ENCODE measurements at places on chromosomes 4 and X.

- DNase-seq: no peak
These were observed 41.6 kb upstream of the UGT2B7 start for GRCh38 chr4:69054578-69055200.

GRCh38 chr4:541271-541670 lies 34.8 kb downstream of the TMEM271 start:
- DNase-seq: no peak

DNA sequence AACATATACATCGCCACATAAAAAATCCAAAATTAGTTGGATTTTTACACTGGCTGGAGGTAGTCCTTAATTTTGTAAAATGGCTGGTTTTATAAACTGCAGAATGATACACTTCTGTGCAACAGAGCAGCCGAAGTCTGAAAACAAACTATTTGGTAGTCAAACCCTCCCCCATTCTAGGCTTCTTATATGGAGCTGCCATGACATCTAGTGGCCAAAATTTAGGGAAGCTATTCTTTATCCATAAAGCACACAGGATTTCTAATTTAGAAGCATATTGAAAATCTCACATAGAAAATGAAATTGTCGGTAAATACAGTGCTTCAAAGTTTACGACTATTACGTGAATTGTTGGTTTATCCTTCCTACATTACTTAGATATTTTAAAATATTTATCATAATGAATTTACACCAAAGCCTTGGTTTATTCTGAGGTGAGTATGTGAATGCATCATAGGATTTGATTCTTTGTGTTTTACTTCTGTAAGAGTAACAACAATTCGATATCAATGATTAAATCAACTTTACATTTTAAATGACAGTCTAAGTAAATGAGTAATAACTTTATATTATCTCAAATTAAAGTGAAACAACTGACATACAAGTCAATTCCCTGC lies 113.4 kb upstream of the FAM241A start:
- DNase-seq: no peak

DNA sequence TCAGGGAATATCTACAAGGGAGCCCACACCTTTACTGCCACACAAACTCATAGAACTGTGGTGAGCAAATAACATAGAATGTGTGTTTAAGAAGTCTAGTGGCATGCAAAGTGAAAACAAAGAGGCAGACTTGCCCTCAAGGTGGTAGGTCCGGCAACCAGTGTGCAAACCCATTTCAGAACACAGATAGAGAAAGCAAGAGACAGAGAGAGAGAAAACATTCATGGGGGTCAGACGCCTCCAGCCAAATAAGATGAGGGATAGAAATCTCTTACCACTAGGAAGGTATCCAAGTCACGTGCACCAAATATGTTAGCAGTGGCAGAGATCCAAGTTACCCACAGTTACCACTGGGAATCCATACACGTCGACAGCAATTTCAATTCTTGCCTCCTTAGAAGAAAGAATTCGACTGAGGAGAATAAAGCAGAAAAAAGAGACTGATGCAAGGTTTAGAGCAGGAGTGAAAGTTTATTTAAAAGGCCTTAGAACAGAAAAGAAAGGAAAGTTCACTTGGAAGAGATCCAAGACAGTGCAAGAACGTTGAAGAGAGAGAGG lies 252.8 kb downstream of the NAP1L3 start:
- no peak for DNase-seq

GRCh38 chr4:127250577-127250976 lies 382.2 kb upstream of the INTU start:
- DNase-seq: no peak

- DNase-seq: no peak
These were observed 27.2 kb upstream of the WFS1 start for GRCh38 chr4:6242271-6243029.

DNA sequence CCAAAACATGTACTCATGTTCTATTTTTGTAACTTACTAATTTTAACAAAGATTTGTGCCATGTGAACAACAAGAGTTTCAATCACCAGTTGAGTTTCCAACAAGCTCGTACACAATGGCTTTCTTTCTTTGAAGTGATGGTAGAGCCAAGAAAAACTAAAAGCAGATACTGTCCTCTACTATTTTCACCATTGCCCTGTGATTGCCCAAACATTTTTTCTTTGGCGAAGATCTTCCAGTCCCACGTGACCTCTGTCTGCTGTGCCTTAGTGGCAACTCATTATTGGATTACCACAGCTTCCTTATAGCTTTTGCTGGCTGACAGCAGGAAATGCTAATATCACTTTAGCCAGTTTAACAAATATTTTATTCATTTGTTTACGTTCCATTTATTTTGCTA lies 1147.1 kb downstream of the STIM2 start:
- no peak for DNase-seq

GRCh38 chrX:104567506-104567905 lies 1.5 kb downstream of the IL1RAPL2 start:
- no peak for DNase-seq

DNA sequence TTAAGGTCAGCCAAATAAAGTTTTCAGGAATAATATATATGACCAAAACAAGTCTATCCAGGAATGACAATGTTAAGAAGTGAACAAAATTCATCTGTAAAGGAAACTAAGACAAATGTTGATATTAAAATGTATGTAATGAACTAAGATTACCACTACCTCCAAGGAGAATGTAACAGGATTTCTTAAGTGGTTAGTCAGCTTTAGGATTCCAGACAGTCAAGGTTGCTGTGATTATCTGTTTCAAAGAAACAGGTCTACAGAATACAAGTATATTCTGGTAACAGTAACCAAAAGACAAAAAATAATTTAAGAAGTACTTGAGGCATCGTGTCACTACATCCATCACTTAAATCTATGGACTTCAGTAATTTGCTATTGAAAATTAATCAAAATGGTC lies 172.8 kb downstream of the SCFD2 start:
- no peak for DNase-seq

GRCh38 chrX:34555481-34555880 lies 101.6 kb downstream of the TMEM47 start:
- no peak for DNase-seq

DNA sequence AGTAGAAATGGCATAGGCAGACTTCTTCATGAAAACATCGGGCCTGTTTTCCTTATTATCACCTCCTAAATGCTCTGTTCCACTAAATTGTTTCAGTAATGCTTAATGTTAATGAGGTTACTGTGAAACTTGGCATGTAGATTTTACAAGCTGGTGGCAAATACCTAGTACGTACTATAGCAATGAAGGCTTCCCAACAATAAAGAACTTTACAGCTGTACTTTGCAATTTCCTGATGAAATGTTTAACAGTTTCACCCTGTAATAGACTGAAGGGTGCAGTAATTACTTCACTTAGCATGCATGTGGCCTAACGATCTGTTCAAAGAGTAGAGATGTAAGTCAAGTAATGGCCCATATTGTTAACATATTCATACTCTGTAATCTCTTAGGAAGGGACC lies 524.7 kb downstream of the IL15 start:
- no peak for DNase-seq

DNA sequence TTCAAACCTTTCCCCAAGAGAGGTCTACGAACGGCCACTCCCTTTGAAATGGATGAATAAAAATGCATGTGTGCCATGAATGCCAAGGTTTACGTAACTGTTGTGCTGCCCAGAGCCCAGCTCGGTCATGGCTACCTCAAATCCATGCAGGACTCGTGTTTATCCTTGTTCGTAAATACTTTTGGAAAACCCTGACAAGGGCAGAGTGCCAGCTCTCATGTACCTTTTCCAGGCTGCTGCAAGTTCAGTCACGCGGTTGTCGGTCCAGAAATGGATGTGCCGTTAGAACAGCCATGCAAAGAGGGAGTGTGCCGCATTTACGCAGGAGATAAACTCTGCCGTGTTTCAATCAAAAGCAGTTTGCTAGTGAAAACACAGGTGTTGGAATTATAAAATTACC lies 123.4 kb downstream of the AMELX start:
- DNase-seq: no peak

DNA sequence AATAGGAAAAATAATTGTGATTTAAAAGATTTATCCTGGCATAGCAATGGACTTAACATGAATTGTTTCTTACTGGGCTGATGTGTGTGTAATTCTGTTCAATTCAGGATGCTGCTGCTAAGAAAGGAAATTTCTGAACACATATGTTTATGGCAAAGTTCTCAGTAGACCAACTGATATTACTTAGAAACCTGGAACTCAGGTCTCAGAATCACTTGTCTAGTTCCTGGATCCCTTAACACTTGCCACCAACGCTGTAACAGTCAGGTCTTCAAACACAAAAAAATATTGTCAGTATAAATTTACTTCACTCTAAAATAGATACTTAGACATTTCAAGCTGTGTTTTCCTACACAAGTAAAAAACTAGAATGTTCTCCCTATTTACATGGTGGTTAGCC lies 5.5 kb downstream of the CASP3 start:
- DNase-seq: no peak

GRCh38 chrX:139093201-139093600 lies 381.7 kb upstream of the FGF13 start:
- DNase-seq: no peak

- DNase-seq: no peak
These were observed 877 bp downstream of the GPRASP1 start for GRCh38 chrX:102652031-102652688.

DNA sequence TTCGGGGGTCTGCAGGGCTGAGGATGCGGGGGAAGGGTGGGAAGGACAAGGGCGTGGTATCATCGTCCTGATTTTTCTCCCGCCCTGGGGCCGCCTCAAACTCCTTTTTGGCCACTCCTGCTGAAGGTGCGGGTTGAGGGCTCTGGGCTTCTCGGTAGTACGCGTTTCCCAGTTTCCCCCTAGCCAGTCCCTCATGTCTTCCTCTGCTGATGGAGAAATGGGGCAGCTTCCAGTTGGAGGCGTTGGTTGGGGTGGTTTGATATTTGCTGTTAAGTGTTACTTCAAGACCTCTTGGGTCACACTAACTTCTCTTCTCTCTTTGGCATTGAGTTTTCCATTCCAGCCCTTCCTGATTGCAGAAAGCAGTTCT lies 482 bp downstream of the GSTCD start:
- no peak for DNase-seq

DNA sequence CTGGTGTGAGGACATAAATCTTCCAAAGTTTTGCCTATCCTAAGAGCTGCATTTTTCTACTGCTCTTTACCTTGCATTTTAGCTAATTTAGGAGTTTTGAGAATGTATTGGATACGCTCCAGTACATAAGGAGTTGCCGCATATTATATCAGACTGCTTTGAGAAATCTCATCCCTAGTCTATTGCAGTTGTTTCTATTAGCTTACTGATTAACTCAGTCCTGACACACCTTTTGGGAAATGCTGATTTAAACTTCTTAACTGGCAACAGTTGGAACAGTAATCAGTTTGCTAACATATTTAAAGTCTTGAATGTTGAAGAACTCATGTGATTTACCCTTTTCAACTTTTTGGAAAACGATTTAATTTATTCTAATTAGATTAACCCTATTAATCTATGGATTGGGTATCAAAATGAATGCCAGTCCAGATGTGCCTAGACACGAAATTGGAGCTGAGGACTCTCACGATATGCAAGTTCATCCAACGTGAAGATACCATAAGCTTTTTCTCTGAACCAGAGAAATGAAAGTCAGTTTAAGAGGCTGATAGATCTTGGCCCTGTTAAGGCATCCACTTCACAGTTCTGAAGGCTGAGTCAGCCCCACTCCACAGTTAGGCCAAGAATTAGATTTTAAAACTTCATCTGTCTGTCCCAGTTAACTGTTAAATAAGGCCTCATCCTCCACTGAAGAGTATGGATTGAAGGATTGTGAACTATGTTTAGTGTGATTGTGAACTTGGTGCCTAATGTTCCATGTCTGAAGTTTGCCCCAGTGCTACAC lies 90.0 kb downstream of the MAOA start:
- no peak for DNase-seq

DNA sequence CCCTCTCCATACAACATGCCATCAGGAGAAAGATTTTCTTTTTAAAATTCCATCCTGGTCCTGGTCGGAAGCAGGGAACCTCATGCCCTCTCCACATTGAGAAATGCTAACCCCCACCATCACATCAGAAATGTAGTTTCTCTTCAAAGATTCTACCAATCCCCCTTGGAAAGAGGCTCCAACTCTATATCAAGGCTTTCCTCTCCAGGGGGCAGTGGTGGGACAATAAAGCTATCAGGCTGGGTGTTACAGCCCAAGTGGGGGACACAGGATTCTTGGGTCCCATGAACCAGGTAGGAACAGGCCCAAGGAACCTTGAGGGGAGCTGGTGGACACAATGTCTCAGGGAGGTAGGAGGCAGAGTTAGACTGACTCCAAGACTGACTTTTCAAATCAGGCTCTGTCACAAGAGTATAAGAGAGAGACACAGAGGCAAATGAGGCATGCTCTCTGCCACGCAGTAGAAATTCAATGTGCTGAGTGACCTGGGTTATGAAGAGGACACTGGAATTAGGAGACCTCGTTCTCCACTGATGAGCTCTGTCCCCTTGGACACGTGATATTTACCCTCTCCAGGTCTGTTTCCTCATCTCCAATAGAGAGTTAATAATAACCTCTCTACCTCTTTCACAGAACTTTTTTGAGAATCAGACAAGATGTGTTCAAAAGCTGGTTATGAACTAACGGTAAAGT lies 4.5 kb downstream of the GJB1 start:
- DNase-seq: no peak

- DNase-seq: no peak
These were observed 6.1 kb upstream of the BOD1L1 start for GRCh38 chr4:13633671-13634070.

GRCh38 chr4:111537871-111538270 lies 607.4 kb upstream of the FAM241A start:
- DNase-seq: no peak

DNA sequence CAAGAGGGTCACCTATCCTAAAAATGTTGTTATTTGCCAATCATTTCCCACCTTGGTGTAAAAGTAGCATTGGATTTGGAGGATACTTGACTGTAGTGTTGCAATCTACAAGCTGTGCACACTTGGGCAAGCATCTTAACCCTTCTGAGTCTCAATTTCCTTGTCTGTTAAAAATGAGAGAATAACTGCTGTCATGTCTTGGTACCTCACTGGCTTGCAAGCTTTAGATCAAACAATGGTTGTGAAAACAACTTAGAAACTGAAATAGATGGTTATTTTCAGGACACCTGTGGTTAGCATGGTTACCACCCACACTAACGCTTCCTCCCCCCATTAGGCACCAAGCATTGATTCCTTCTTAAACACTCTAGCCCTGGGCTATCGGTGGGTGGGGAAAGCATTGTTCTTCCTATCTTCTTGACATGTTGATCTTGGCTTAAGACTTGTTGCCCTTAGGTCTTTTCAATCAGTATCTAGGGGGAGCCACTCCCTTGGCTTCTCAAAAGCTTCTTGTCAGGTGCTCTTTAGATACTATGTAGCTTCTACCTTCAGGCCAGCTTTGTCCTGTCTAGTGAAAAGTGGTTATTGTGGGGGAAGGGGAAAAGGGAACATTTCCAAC lies 10.6 kb upstream of the AMOT start:
- no peak for DNase-seq
